ENCODE measurements at places on chromosomes 2 and 18.

GRCh38 chr18:32389191-32389590, 81.5 kb downstream of the GAREM1 start:
- no peak for DNase-seq

DNA sequence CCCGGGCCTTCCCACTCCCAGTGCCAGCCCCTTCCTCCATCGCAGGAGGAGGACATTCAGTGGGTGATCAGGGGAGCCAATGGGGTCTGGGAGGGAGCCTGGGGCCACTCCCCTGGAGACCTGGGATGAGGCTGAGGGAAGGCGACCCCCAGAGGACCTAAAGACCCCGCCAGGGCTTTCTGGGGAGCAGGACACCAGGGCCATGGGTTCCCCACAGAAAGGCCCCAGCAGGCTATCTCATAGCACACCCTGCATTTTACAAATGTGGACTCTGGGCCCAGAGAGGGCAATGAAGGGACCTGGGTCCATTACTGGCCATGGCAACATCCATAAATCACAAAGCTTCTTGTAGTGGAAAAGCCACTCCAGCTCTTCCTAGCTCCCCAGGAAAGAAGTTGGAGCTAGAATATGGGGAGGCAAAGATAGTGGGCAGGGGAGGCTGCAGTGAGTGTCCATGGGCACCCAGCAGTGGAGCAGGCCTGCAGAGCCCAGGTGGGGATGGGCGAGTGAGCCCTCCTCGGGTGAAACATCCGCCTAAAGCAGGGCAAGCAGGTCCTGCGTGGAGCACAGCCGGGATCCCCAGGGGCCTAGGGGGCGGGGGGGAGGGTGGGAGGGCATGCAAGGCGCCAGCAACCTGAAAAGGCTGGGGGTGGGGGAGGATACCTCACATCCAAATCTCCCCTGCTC, 13.8 kb downstream of the CYP26B1 start:
- no peak for DNase-seq

DNA sequence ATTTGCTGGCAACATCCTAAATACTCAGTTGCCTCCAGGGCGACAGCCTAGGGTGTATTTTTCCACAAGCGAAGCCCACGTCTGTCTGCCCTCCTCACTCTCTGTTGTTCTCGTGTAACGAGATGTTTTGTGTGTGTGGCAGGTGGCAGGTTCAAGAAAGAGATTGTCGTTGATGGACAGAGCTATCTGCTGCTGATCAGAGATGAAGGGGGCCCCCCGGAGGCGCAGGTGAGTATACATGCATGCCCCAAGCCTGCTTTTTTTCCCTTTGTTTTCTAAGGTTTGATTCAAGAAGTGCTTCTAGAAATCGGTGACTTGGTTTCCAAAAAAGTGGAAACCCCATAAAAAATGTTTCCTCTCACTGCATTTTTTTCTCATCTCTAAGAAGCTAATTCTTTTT, 247.0 kb downstream of the AGAP1 start:
- no peak for DNase-seq

GRCh38 chr2:230668939-230669303, 43.7 kb upstream of the CAB39 start:
- no peak for DNase-seq

DNA sequence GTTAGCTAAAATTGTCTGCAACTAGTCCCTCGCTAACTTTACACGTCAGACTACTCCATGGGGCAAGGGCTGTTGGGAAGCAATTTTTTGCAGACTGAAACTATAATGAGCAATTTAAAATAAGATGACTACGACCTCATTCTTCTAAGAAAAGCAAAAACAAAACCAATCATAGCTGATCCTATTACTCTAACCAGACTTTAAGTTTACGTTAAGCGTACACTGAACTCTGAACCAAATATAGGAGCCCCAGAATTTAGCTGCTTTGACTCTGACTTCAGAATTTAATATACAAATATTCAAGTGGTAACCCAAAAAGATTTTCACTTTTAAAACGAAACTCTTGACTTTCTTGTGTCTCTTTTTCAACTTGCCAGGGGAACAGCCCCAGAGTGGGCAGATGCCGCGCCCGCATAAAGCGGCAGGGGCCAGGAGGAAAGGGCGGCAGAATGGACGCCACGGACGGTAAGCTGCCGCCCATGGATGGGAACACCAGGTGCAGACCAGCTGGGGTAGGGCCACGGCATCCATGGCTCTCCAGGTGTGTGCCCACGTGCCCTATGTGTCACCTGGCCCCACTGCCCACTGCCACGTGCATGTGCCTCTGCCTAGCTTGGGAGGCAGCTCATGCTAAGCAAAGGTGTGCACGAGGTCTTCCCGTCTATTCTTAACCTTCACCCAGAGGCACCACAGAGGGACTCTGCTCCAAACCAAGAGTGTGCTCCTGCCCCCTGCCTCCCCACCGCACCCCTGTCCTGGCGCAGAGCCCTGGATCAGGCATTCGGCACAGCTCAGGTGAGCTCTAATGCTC, 217.6 kb downstream of the HDAC4 start:
- DNase-seq: peak; percentile 66

GRCh38 chr2:136310797-136311603, 193.1 kb upstream of the CXCR4 start:
- DNase-seq: no peak

- DNase-seq: no peak
Measured at GRCh38 chr18:25307192-25307591, 44.8 kb downstream of the ZNF521 start.

- peak; percentile 28 for DNase-seq
Measured at GRCh38 chr2:190718652-190719526, 70.0 kb downstream of the NAB1 start.

- DNase-seq: no peak
Measured at GRCh38 chr2:184923751-184924150, 325.4 kb downstream of the ZNF804A start.

DNA sequence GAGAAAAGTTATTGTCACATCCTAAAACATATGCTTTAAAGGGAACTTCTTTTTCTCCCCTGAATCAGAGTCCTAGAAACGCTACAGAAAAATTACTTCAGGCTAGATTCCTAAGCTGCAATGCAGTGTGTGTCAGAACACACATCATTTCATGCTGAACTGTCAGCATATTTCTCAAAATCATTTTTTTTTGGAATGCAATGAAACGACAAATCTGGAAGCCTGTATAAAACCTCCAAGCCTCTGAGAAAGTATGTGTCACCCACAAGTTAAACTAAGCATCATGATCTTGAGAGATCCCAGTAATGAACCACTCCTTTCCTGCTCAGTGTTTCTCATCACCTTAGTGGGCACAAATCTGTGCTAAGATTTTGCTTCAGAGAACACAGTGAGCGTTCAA, 276.2 kb downstream of the ZNF521 start:
- DNase-seq: no peak

DNA sequence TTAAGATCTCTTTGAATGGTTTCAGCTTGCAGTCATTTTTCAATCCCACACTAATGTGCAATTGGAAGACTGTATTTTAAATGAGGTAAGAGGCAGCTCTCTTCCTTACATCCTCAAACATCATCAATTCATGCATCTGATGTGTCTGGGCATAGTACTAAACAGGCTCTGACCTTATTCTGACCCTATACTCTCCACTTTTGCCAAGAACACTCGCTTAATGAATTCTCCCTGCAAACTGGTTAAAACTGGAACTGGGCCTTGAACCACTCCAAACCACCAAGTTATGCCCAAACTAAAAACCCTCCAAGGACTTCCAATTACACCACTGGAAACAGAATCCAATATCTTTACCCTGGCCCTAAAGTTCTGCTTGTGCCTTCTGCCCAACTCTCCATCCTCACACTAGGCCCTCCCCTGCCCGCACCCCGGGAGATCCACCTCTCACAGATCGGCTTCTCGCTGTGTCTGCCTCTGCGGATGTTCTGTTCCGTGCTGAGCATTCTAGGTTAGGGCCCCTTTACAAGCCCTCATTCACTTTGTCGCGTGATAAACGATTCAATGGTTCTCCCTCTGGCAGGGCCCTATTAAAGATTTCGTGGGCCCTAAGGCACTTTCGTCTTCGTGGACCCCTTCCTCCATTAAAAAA, 1.2 kb downstream of the M1AP start:
- DNase-seq: no peak

GRCh38 chr18:74796211-74796610, 198.5 kb downstream of the ZNF407 start:
- DNase-seq: no peak

GRCh38 chr2:24576617-24577016, 85.6 kb downstream of the NCOA1 start:
- no peak for DNase-seq

DNA sequence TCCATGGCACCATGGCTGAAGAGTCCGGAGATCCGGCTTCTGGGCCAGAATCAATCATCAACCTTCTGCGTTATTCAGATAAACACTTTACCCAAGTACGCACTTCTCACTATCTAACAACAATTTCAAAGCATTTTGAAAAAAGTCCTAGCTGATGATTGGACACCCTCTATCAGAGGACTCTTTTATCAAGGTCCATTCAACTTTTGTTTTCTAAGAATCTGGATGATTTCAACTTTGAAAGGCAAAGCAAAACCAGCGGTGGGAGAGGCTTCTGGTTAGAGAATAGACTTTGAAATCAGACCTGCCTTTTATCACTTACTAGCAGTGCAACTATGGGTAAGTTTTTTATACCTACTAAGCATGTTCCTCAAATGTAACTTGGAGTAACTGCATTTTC, 293.6 kb upstream of the TNP1 start:
- DNase-seq: no peak

- no peak for DNase-seq
Measured at GRCh38 chr2:47313141-47313691, 89.7 kb upstream of the MSH2 start.

DNA sequence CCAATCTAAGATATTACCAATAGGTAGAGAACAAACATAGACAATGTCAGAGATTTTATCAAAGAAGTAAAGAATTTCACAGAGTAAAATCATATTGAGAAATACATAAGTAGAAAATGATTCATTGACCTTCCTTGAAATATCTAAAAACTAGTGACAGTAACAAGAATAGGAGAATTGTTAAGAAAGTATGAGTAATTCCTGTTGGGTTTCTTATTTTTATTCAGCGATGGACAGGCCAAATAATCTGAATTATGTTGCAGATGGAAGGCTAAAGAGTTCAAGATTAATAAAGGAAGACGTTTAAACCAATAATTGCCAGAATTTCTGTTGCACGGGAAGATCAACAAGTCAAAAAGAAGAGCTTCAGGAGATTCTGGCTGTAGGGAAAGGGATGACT, 163.4 kb upstream of the RASGRP3 start:
- no peak for DNase-seq

GRCh38 chr2:169966454-169966853, 139.2 kb downstream of the UBR3 start:
- DNase-seq: no peak

- no peak for DNase-seq
Measured at GRCh38 chr2:46811379-46812310, 104.0 kb downstream of the MCFD2 start.

GRCh38 chr2:168194784-168195522, 52.4 kb downstream of the STK39 start:
- DNase-seq: no peak

GRCh38 chr18:63131106-63131958, 188.2 kb downstream of the BCL2 start:
- DNase-seq: peak; percentile 86

DNA sequence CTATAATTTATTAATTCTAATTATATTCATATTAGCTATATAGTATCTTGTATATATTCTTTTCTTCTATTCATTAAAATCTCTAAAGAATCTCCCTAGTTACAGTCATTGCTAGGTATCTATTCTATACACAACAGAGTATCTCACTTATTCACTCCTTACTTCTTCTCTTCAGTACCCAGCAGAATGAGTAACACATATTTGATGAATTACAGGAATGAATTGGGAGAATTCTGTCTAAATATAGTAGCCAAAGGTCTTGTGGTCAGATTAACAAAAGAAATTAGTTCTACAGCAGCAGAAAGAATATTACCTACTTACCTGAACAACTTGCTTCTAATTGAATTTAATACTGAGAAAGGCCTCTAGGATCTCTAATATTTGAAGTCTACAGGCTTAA, 758.0 kb upstream of the ZEB2 start:
- DNase-seq: no peak

GRCh38 chr18:44411262-44411905, 269.3 kb upstream of the SETBP1 start:
- DNase-seq: no peak

DNA sequence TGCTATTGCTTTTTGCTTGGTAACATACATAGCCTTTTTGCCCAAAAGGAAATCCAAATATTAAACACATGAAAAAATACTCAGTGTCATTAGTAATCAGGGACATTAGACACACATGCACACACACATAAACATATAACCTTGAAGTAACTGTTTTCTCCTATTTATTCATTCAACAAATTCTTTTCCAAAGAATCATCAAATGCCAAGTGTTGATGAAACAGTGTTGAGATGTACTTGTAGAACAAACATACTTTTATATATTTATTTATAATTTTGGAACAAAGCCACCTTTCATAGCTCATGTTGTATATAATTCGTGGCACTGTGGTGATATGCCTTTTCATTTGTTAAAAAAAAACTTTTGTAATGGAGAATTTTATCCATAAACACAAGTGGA, 81.0 kb downstream of the APLF start:
- no peak for DNase-seq

DNA sequence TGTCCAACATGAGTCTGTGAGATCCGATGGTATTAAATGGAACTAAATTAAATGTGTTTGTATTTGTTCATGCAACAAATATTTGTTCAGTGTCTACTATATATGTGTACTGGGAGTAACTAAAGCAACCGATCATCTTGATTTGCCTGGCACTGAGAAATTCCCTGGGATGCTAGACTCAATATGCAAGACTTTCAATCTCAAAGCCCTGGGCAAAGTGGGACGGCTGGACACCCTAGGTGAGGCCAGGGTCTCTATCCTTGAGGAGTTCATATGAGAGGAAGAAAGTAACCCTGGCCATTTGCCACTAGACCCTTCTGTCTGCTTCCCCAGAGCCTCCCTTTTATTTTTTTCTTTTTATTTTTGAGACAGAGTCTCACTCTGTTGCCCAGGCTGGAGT, 44.0 kb upstream of the HPCAL1 start:
- DNase-seq: no peak

DNA sequence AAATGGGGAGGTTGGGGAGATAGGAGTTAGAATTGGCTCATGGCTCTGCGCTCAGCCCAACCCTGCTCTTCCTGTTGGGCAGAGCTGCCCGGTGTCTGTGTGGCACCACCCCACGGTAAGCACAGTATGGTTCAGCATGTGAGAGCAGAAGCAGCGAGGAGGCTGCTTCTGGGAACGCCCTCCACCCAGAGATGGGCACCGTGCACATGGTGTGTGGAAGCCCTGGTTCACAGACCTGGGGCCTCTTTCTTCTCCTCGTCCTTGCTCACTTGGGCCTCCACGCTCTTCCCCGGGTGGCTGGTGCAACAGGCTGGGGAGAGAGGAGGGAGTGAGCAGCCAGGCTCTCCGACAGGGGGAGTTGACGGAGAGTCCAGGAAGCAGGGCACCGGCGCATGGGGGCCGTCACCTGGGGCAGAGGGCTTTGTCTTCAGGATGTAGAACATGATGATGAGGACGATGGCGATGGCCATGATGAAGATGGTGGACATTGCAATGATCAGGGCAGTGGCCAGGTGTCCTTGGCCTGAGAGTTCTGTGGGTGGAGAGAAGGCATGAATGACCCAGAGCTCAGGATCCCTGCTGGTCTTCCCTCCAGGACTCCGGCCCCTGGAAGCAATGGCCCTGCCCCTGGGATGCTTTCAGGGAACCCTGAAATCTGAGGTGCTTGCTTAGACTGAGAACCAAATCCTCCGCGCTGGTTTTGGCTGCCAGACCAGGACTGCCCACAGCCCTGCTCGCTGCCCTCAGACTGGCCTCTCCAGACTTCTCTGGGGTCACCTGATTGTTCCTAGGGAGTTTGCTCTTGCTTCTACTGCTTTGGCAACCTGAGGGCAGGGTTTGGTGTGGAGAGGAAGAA, 78.3 kb downstream of the EDAR start:
- DNase-seq: no peak
